Natural killer cell (primary cell): ENCODE measurements at places on chromosomes 3 and 15. TPM values are rescaled to one million over a fixed set of nuclear protein-coding genes. Genes with fewer than 3 reads are reported as not detected.

The MYLK gene
- total RNA-seq = 3.4 TPM

The ETV5 gene
- 5.3 TPM for total RNA-seq

The GABRR3 gene
- total RNA-seq = not detected

The ROBO2 gene
- total RNA-seq = not detected

The RBP2 gene
- not detected for total RNA-seq

The CKMT1A gene
- total RNA-seq = not detected

The ADGRG7 gene
- total RNA-seq = not detected

The CDCP1 gene
- total RNA-seq = 0.61 TPM

The LYZL4 gene
- total RNA-seq = not detected

The COL8A1 gene
- total RNA-seq = not detected
